ENCODE measurements at places on chromosomes 6 and 20.
A peak's percentile ranks its signal among the peaks of the same experiment; 100 is the strongest.

- no peak for DNase-seq
Measured at GRCh38 chr6:100633096-100633777, 168.5 kb upstream of the SIM1 start.

DNA sequence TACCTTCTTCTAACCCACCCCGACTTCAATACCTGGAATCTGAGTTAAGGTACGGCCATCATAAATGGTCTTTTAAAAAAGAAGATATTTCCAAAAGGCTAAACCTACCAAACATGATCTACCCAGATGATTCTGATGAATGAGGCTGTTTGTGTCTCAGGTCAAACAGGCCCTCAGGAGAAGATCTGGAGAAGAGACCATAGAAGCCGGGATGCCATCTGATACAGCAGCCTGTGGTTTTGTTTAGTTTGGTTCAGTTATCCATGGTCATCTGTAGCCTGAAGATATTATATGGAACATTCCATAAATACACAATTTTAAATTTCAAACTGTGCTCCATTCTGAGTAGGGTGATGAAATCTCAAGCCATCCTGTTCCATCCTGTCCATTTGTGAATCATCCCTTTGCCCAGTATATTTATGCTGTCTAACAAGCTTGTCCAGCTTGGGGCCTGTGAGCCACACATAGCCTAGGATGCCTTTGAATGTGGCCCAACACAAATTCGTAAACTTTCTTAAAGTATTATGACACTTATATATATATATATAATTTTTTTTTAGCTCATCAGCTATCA, 4.0 kb upstream of the CAP2 start:
- no peak for DNase-seq

DNA sequence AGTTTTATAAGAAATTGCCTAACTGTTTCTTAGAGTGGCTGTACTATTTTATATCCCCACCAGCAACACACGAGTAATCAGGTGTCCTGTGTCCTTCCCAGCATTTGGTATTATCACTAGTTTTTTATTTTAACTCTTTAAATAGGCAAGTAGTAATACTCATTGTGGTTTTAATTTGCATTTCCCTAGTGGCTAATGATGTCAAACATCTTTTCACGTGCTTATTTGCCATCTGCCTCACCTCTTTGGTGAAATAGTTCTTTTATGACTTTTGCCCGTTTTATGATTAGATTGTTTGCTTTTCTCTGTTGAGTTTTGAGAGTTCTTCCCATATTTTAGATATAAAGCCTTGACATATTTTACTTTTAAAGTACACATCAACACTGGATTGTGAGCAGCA, 57.8 kb downstream of the GCLC start:
- DNase-seq = no peak

DNA sequence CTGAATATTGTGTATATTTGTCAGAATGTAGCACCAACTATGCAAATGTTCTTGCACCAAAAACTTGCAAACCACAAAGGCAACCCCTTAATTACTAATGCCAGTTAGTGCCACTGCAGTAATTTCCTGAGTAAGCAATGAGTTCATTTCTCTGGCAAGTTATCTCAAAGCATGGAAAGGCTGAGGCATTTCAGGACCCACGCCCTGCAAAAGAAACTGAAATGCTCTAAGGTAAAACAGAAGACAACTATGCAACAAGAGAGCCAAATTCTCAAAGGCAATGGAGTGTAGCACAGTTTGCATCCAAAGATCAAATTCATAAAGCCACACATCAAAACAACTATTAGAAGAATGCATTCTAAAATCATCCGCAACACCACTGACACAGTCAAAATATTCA, 994.4 kb downstream of the EYS start:
- no peak for DNase-seq

GRCh38 chr6:110618591-110619267, 142.3 kb upstream of the SLC22A16 start:
- no peak for DNase-seq

- no peak for DNase-seq
Measured at GRCh38 chr20:50996901-50997865, 25.7 kb downstream of the KCNG1 start.

- DNase-seq = no peak
Measured at GRCh38 chr20:21133917-21134622, 8.2 kb downstream of the KIZ start.

DNA sequence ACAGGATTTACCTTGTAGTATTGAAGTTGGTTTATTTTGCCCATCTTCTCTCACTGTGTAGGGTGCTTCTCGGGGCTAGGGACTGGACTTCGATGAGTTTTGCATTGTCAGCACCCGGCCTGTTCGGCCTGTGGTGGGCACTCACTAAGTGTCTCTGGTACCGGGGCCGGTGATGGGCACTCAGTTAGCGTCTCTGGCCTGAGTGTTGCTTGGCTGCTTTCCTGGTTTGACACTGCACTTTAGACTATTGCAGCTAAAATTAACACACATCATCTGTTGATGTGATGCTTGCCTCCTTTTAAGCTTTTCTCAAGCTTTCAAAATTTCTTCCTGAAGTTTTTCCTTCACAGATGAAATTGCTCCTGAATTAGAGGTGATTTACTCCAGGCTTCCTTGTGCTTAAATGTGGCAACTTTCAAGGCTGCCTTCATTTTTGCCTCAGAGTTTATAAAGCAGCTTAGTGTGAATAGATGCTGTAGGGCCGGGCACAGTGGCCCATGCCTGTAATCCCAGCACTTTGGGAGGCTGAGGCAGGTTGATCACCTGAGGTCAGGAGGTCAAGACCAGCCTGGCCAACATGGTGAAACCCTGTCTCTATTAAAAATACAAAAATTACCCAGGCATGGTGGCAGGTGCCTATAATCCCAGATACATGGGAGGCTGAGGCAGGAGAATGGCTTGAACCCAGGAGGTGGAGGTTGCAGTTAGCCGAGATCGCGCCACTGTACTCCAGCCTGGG, 41.7 kb upstream of the TULP4 start:
- DNase-seq = no peak

GRCh38 chr6:145814035-145814500, 527 bp downstream of the FBXO30 start:
- no peak for DNase-seq

DNA sequence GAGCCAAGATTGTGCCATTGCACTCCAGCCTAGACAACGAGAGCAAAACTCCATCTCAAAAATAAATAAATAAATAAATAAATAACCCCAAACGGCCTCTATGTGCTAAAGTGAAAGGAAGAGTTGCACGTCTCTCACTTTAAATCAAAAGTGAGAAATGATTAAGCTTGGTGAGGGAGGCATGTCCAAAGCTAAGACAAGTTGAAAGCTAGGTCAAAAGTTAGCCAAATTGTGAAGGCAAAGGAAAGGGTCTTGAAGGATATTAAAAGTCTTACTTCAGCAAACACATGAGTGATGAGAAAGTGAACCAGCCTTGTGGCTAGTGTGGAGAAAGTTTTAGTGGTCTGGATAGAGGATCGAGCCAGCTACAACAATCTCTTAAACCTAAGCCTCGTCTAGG, 14.3 kb downstream of the ZBP1 start:
- DNase-seq = no peak

DNA sequence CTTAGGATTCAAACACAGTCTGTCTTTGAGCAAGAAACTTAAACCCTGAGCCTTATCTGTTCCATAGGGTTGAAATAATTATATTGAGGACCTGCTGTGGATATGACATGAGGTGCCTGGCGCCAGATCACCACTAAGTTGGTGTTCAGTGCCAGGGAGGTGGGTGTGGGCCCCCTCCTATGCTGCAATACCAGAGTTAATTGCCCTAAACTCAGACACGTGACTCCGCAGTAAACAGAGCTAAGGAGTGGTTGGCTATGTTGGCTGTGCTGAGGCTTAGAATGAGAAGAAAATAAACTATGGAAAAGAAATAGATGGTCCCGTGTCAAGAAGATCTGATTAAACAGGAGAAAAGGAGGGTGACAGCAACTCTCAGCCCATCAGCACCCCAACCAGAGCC, 419.4 kb upstream of the JARID2 start:
- DNase-seq = no peak

- no peak for DNase-seq
Measured at GRCh38 chr6:167090171-167090570, 32.7 kb upstream of the CCR6 start.

GRCh38 chr6:110573136-110573535, 96.7 kb upstream of the SLC22A16 start:
- DNase-seq = no peak

DNA sequence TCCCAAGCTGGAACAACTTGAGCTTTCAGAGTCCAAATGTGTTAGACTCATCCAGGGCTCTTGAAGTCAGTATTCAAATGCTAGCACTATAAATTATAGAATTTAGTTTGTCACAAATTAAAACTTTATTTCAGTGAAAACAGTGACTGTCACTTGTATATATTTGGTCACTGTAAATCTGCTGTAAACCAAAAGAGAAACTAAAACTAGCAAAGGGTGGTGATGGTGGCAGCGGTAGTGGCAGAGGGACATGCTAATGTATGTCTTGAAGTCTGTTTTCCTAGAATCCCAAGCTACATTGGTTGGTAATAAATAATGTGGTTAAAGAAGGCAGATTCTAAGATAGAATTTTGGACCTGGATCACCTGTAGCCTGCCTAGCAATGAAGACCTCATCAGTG, 140.4 kb upstream of the CENPW start:
- DNase-seq = no peak

DNA sequence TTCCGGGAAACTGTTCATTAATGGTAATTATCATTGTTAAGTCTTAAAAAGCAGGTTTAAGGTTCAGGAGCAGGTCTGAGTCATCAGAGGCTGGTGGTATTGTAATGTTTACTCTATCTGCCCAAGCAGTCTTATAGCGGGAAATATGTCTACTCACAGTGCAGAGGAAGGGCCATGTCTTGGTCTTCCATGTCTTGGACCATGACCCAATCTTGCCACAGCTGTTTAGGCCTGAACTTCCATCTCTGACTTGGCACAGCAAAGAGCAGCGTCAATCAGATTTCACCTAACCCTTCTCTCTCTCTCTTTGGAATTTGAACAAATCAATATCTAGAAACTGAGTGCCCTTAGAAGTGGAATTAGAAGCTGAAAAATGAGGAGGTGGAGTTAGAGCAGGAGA, 25.8 kb downstream of the SLC2A12 start:
- DNase-seq = no peak

GRCh38 chr6:50141100-50141499, 91.4 kb upstream of the DEFB112 start:
- DNase-seq = no peak

DNA sequence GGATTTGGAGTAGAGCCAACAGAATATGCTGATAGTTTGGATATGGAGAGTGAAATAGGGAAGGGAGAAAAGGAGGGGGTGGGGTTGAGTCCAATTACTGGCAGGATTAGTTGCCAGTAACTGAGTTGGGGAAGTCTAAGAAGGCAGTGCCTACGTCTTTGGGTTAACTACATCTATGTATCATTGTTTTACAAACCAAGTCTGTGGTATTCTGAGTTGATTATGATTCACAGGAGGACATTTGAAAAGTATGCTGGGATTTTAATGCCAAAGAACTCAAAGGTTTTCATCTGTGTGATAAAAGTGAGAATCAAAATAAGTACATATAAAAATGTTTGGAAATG, 14.7 kb downstream of the DSE start:
- no peak for DNase-seq

GRCh38 chr20:44734938-44735337, 10.7 kb upstream of the KCNK15 start:
- no peak for DNase-seq

GRCh38 chr20:36215778-36216177, 20.5 kb upstream of the AAR2 start:
- DNase-seq = no peak

DNA sequence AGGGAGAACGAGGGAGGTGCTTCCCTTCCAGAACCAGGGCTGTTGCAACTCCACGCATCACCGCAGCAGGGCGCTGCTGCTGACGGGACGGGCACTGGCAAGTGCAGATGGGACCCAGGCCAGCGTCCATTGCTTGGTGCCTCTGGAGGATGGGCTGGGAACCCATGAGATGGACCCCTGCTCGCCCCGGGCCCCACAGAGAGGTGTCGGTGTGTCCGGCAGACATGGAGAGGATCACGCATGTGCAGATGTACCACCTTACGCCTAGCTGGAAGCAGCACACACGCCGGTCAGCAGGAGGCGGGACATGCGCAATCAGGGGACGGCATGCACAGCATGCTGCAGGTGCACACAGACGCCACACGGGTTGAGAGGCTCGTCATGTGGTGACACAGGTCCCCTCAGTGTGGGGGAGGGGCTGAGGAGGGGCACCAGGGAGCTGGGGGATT, 5.7 kb downstream of the CABLES2 start:
- no peak for DNase-seq

DNA sequence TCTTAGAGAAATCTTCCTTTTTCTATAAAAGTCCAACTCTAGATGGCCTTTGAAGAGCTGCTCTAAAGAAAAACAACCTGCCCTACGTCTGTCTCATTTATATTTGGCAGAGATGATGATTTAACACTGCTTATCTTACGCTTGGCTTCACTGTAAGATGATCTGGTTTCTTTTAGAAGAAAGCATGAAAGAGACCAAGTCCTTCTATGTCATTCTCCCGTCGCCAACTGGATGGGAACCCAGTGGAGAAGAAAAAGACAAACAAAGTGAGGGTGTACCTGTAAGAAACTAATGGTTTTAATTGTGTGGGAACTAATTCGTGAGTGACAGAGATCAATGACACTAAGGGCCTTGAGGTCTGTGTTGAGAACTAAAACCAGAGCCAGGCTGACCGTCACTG, 92.8 kb downstream of the MBOAT1 start:
- no peak for DNase-seq

GRCh38 chr6:31094389-31094881, 17.9 kb downstream of the C6orf15 start:
- peak; percentile 56 for DNase-seq

All from CD4-positive, alpha-beta T cell (primary cell).